ENCODE measurements at places on chromosomes 4 and X.

GRCh38 chrX:139211568-139212182 is 318.9 kb upstream of the F9 start:
- no peak for DNase-seq

DNA sequence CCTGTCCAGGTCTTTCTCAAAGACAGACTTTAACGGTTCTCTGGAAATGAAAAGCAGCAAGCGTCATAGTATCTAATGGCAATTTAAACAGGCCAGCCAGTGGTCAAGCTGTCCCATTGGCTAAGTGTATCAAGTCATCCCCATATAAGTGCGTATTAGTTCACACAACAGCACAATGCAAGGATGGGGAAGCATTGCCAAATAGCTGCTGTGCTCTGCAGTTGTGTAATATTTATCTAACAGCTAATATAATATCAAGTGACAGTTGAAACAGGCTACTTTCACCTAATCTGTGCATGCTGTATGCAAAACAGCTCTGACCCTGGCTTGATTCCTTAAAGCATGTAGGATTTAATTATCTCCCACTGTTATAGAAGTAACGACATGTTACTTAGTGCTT is 134.8 kb upstream of the PPARGC1A start:
- no peak for DNase-seq

DNA sequence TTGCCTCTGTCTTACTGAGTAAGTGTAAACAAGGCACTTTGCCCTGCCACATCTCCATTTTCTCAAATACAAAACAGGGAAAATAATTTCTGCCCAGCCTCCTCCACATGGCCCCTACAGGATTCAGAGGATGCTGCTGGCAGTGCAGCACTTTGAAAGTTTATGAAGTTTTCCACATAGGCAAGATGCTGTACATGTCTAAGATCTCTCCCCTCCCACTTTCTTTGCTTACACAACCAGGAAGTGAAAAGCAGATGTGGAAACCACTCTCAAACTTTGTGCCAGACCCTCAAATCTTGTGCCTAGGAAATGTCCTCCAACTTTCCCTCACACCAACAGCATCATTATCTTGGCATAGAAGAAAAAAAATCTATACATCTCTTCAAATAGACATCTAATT is 257.0 kb upstream of the LDB2 start:
- no peak for DNase-seq

- DNase-seq: peak; percentile 67
Observed at GRCh38 chr4:107760281-107760947, 40.4 kb upstream of the PAPSS1 start.

- no peak for DNase-seq
Observed at GRCh38 chr4:95085124-95085833, 327.5 kb downstream of the BMPR1B start.

GRCh38 chrX:103343105-103343504 is 13.1 kb downstream of the TCEAL7 start:
- DNase-seq: no peak

DNA sequence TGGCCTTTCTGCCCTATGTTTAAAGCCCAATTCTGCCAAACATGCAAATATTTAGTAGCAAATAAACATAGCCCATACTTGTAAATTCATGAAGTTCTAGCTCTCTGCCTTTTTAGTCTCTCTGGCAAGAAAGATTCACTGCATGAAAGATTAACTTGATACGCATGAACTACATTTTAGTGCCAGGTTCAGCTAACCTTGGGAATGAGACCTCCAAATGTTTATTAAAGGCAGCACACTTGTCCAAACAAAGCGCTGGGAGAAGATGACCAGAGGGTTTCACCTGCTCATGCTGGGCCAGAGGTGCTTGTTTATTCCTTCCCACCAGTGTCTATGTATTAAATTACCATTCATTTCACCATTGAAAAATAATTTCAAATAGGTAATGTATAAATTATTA is 44.5 kb upstream of the IL1RAPL1 start:
- DNase-seq: no peak

- no peak for DNase-seq
Observed at GRCh38 chr4:147491086-147491485, 10.2 kb downstream of the EDNRA start.

- DNase-seq: no peak
Observed at GRCh38 chrX:10265775-10266174, 109.0 kb downstream of the CLCN4 start.

GRCh38 chrX:134256684-134257083 is 19.7 kb downstream of the CCDC160 start:
- DNase-seq: no peak

GRCh38 chr4:142547974-142548373 is 298.1 kb downstream of the INPP4B start:
- DNase-seq: no peak

DNA sequence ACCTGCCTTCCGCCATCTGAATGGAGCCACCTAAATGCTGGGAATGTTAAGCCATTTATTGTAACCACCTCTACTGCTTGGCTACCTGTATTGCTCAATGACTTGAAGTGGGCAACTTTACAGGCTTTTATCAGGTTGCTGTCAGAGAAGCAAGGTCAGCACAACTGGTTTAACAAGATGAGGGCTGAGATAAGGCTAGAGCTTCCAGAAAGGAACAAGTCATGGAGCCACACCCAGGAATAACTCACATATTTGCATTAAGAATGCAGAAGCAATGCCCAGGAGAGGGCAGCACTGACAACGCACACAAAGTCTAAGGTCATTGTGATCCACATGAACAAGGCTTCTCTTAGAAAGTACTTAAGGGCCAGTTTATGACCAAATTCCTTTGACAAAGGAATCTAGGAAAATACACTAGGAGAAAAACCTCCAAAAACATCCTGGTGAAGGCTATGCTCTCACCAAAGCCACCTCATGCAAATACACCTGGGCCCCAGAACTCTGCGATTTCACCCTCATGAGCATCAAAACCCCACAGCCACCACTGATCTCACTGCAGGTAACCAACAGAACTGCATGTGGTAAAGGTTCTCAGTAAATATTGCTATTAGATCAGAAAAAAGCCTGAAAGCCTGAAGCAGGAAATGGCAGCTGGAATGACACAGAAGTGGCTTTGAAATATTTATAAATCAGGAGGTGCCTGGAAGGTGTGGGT is 15.0 kb upstream of the STS start:
- peak; percentile 90 for DNase-seq

- no peak for DNase-seq
Observed at GRCh38 chr4:139315221-139315675, 13.0 kb upstream of the NDUFC1 start.

- DNase-seq: no peak
Observed at GRCh38 chr4:57320849-57321248, 210.7 kb upstream of the IGFBP7 start.

DNA sequence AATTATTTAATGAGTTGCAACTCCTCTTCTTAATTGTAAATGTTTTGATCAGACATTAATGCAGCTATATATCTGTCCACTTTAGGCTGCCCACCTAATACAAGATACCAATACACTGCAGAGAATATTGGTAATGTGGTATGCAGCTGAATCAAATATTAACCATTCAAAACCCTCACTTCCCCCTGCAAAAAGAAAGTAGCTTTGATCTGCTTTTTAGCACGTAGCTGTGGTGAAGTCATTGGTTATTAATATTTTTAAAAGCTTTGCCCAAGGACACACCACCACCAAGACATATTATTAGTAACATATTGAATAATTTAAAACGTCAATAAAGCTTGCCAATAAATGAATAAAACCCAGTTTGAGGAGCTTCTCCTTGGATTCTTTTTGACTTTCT is 28.6 kb upstream of the CYP2U1 start:
- no peak for DNase-seq

- DNase-seq: no peak
Observed at GRCh38 chrX:109440475-109440874, 41.4 kb downstream of the GUCY2F start.

- no peak for DNase-seq
Observed at GRCh38 chr4:158621729-158622128, 50.0 kb downstream of the C4orf46 start.

- no peak for DNase-seq
Observed at GRCh38 chr4:10416441-10416840, 40.8 kb downstream of the ZNF518B start.

- no peak for DNase-seq
Observed at GRCh38 chr4:129578336-129578735, 482.4 kb downstream of the C4orf33 start.

DNA sequence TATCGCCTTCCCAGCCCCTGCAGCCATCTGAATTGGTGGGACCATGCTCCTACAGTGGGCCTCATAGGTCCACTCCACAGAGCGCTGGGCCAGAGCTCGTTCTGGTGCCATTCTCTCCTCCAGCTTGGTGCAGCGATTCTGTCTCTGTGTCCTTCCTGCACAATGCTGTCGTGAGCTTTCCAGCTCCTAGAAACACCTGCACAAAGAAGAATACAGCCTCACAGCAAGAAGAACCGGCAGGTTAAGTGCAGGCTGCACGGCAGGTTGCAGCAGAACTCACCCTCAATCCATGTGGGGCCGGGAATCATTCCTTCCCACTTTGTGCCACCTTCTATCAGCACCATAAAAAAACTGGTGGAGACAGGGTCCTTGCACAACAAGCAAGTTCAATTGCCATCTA is 101.2 kb upstream of the ENPP6 start:
- no peak for DNase-seq

DNA sequence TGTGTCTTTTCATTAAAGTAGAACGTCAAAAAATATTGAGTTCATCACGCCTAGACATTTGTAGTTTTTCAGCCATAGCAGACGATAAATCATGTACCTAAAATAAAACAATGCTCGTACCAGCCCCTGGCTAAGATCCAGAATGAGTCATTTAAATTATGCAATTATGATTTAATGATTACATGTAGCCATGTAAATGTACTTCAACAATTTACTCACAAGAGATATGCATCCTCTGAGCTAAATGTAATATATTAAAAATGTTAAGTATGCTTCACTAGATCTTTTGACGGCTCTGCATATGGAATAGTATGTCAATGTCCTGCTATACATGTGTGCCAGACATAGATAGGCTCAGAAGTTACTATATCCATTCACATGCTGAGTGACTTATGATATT is 1077.8 kb downstream of the ARAP2 start:
- no peak for DNase-seq

GRCh38 chr4:116882503-116882902 is 202.9 kb downstream of the TRAM1L1 start:
- no peak for DNase-seq

DNA sequence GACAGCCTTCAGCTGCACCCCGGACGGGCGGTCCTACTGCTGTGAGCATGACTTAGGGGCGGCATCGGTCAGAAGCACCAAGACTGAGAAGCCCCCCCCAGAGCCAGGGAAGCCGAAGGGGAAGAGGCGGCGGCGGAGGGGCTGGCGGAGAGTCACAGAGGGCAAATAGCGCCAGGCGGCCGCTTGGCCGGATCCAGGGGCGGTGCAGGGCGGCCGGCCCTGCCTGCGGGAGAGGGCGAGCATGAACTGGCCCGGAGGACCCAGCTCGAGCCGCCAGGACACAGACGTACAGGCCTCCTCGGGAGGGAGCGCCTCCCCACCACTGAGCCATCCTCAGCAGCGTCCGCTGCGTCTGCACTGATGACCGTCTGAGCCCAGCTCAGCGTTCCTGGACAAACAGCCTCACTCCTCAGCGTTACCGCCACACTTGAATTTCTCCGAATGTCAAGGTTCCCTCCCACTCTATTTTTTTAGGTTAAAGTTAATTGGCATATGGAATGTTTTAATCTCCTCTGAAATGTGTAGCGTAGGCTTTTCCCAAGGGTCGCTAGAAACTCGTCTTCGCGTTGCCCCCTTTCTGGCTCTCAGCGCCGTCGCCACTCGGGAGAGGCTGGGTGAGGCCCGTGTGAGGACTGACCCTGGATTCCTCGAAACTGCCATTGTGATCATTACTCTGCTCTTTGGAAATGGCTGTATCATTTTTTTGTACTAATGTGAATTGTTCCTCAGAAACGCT is 29.9 kb downstream of the NELFA start:
- DNase-seq: no peak

- peak; percentile 47 for DNase-seq
Observed at GRCh38 chrX:129769467-129770154, 10.1 kb upstream of the SASH3 start.

DNA sequence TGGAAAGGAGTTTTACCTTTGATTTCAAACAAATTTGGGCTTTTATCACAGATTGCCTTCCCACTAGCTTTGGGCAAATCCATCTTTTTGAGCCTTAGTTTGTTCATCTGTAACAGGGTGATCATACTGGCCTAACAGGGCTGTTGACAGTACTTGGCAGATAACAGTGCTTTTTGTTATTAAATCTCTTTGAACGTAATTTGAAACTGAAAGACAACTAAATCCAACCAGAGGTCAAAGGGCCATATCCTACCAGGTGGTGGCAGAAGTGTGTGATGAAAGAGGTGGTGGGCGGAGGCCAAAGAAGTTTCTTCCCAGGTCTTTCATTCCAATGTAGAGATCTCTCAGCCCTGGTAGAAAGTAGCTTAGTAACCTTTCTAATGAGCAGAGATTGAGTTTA is 35.2 kb upstream of the TADA2B start:
- no peak for DNase-seq

DNA sequence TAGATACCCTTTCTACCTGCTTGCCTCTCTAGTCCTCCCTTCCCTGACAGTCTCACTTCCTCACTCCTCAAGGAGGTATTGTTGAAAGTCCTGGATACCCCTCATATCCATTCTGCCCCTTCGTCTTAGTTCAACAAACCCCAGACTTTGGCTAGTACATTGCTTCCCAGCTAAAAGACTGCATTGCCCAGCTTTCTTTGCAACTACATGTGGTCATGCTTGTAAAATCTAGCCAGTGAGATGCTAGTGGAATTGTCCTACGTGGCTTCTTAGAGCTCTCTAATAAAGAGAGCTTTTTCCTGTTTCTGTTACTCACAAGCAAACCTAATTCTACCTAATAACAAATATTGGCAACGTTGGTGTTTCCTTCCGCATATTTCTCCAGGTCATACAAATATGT is 237.9 kb upstream of the PSAPL1 start:
- DNase-seq: no peak

DNA sequence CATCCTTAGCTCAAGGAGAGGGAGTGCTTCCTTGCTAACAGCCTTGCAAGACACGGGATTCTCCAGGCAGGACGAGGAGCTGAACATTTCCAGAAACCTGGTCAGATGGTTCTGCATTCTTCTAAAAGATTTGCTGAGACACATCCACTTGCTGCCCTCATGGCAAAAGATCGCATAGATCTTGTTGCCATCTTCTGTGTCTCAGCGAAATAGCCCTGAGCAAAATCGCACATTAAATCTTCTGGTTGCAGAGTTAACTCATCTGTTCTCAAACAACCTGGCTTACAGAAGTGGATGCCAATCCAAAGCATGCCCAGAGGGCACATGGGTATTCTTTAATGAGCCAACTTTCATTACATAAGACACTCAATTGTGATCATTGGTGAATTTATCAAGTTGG is 167.5 kb downstream of the PRKX start:
- no peak for DNase-seq

GRCh38 chrX:1582686-1583437 is 8.5 kb upstream of the AKAP17A start:
- no peak for DNase-seq

GRCh38 chrX:38694394-38694793 is 106.9 kb upstream of the MID1IP1 start:
- DNase-seq: no peak
